ENCODE measurements at places on chromosomes 2 and 18.

GRCh38 chr18:49230326-49230725 is 230.1 kb downstream of the DYM start:
- DNase-seq, result no peak

- no peak for DNase-seq
Measured at GRCh38 chr2:110991911-110992310, 128.8 kb upstream of the BCL2L11 start.

DNA sequence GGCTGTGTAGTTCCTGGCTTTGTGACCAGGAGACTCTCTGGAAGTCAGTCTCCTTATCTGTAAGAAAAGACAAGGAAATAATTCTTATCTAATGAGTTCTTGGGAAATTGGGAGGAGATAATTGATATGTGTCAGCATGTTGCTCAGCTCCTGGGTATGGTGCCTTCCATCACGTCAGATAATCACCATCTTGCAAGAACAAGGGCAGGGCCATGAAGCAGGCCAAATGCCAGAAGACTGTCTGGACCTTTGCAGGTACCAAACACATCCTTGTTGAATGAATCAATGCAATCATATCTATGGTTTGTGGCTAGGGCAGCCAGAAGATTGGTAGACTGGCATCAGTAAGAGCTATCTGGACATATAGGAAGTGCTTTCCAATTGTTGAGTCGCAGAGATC is 473.5 kb downstream of the TNS1 start:
- DNase-seq, result no peak

DNA sequence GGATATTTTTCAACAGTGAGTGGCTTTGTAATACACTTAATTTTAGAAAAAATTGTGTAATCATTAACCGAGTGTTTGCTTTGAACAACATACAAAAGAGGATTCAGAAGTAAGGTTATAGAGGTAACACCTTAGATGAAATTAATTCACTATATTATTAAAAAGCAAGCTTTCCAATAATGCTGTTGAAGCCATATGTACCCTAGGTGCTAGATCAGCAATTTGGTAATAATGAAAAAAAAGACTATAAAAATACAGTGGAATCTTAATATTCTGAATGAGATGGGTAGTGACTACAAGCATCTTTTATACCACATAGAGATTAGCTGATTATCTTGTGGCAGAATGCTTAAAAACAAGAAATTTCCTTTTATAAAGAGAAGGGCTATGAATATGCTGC is 115.1 kb upstream of the FAM136A start:
- DNase-seq, result no peak

- DNase-seq, result no peak
Measured at GRCh38 chr2:176679061-176679669, 409.9 kb downstream of the MTX2 start.
